ENCODE measurements at places on chromosomes 5 and 9.

GRCh38 chr5:67677422-67677970, 480.9 kb upstream of the CD180 start:
- no peak for DNase-seq

- DNase-seq, result no peak
Observed at GRCh38 chr9:13555516-13555915, 276.0 kb upstream of the MPDZ start.

- DNase-seq, result no peak
Observed at GRCh38 chr9:126829035-126829434, 24.2 kb downstream of the ZBTB43 start.

GRCh38 chr5:35476036-35476435, 141.6 kb upstream of the SPEF2 start:
- no peak for DNase-seq

GRCh38 chr9:17757816-17758215, 178.9 kb downstream of the SH3GL2 start:
- no peak for DNase-seq

- no peak for DNase-seq
Observed at GRCh38 chr9:35028341-35028740, 38.8 kb downstream of the DNAJB5 start.

DNA sequence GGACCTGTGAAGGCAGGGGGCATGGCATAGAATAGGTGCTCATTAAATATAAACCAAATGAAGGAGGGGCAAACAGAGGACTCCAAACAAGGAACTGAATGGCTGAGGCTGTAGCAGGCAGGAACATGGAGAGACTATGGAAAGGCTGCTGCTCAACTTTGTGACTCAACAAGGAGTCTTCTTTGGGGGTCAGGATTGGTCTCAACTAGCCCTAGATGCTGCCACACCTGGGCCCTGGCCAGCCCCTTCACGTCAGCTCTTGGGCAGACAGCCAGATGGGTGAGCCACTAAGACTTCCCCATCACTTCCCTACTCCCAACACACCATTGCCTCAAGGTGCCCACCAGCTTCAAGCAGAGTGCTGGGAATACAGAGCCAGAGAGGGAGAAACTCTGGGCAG, 11.0 kb downstream of the RPP25L start:
- no peak for DNase-seq

GRCh38 chr9:112331674-112331952, 1.8 kb downstream of the PTBP3 start:
- no peak for DNase-seq

DNA sequence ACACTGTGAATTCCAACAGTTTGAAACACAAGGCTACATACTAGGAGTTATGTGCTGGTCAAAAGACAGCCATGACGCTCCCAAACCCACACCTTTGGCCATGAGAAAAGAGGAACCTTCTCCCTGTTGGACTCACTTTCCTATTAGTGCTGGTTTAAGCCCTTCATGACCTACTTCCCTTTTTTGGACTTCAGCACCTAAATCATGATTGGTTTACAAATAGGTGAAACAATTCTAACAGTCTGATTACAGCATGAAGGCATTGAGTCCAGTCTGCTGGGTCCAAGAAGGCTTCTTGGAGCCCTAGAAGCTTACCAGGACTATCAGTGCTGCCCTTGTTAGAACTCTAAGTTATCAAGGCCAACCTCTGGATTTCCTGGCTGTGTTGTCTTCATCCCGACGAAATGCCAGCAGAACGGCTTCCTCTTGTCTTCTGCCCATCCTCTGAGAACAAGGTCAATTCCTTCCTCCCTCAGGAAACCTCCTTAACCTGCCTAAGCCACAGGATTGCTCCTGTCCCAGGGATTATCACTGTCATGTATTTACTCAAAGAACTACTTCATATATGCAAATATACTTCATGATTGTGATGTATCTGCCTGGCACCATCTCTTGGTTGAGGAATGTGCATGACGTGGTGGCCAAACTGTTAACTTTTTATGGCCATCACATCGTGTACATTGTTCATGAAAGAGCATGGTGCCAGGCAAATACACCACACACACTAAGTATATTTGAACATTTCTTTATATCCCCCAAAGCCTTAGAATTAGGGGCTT, 83.6 kb downstream of the ANKH start:
- no peak for DNase-seq

GRCh38 chr5:178391480-178391879, 158.9 kb upstream of the PHYKPL start:
- no peak for DNase-seq

GRCh38 chr9:34964458-34964857, 6.4 kb downstream of the PHF24 start:
- DNase-seq, result no peak

GRCh38 chr5:147400881-147401280, 109.0 kb downstream of the DPYSL3 start:
- no peak for DNase-seq

DNA sequence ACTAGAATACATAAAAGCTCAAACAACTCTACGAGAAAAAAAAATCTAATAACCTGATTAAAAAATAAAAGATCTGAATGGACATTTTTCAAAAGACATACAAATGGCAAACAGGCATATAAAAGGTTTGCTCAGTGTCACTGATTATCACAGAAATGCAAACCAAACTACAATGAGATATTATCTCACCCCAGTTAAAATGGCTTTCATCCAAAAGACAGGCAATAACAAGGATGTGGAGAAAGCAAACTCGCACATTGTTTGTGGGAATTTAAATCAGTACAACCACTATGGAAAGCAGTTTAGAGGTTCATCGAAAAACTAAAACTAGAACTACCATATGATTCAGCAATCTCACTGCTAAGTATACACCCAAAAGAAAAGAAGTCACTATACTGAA, 20.8 kb downstream of the UGT3A2 start:
- DNase-seq, result no peak

DNA sequence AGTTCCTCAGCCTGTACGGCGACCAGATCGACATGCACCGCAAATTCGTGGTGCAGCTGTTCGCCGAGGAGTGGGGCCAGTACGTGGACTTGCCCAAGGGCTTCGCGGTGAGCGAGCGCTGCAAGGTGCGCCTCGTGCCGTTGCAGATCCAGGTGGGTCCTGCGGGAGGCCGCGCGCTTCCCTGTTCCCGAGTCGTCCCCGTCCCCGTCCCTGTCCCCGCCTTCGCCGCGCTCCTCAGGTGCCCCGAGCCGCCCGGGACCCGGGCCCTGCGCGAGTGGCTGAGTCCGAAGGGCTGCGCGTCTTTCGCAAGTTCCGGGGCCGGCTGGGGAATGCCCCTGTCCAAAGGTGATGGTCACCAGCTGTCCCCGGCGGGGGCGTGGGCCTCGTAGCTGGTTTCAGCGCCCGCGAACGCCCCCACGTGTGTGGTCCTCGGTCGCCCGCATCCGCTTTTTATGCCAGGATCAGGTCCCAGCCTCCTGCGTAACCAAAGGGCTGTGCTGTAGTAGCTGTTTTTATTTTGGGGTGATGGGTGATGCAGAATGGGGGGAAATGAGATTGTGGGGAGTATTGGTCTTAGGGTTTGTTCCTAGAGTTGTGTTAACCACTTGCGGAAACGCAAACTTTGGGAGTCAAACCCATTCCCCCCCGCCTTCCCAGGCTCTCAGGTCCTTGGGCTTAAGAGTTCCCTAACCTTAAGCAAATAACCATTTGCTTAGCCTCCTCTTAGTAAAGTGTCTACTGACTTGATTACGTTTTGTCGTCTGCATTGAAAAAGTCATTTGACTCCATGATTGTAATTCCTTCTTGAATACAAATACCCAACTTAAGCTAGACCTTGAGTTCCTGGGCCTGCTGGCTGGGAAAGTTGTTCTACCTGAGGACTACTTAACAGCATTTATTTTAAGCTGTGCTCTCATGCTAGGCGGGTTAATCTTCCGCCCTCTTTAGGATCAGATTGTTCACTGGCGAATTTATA, 663 bp downstream of the ISOC1 start:
- DNase-seq, result peak; percentile 15

DNA sequence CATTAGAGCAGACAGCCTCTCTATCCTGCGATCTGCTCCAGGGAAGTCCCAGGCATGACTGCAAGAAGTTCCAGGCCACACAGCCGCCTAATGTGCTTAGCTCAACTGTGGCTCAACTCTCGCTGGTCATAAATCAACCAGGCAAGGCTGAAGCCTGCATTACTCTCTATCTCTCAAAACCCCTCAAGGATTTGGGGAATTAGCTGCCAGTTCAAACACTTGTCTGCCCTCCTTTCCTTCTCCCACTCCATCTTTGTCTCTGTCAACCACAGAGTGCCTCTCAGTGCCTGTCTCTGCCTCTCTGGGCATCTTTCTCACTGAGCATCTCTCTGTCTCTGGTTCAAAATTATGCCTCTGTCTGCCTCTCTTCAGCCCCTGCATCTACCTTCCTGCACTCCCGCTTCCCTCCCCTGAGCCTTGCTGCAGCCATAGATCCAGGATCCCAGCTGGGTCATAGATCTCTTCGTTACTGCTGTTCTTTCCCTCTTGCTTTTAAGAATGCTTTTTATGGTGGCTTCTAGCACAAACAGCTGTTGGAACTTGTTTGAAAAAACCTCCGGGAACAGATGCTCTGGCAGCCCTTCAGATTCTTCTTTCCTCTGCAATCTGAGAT, 27.9 kb upstream of the GALNT10 start:
- no peak for DNase-seq

DNA sequence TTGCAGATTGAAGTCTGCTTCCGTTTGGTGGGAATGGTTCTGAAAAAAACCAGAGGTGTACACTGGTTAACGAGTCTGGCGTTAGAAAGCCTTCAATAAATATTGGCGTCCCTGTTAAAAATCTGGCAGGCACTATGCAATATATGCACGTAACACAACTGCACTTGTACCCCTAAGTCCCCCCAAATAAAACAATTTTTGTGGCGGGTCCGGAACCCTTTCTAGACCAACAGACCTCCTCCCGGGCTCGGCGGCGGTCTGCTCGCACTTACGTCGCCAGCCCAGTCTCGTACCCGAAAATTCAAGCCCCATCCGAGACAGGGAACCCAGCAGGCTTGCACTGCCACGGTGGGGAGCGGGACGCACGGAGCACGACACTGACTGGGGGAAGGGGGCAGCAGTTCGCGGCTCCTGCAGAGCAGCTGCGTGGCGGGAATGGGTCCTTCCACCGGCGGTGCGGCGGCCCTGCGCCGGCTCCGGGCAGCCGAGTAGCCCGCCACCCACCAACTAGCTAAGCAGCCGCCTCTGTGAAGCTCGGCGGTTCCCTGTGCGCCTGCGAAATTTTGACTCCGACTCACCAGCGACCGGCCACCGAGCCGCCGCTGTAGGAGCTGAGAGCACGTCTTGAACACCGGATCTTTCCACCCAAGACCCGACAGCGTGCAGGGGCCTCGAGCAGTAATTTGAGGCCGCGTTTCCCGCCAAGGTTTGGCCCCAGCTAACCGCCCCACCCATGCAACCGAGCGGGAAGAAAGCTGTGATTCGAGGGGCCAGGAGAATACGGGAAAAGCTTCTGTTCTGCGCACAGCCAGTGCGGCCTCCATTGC, 3.9 kb downstream of the MCIDAS start:
- no peak for DNase-seq

DNA sequence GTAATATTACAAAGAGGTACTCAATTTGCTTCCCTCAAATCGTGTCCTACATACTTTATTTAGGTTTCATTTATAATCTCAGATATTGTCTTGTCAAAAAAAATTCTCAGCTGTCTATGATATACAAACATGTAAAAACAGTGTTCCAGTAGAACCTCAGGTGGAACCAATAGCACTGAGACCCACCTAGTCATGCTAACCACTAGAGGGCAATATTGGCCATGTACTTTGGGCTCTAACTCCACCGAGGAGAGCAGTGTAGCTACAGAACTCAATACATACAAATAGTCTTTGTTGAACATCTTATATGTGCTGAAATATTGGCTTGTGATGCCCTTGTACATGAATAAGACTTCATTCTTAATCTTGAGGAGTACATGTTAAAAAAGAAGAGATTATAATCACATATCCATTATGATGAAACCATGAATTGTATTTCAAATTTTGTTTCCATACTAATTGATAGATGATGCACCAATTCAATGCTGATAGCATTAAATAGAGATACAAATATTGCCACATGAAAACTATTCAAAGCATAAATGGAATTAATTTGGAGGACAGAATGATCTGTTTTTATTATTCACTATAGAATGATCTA, 71.2 kb upstream of the CNTLN start:
- no peak for DNase-seq

GRCh38 chr5:160020964-160021363, 12.0 kb downstream of the TTC1 start:
- DNase-seq, result no peak

- no peak for DNase-seq
Observed at GRCh38 chr5:60376860-60377259, 323.1 kb downstream of the DEPDC1B start.

DNA sequence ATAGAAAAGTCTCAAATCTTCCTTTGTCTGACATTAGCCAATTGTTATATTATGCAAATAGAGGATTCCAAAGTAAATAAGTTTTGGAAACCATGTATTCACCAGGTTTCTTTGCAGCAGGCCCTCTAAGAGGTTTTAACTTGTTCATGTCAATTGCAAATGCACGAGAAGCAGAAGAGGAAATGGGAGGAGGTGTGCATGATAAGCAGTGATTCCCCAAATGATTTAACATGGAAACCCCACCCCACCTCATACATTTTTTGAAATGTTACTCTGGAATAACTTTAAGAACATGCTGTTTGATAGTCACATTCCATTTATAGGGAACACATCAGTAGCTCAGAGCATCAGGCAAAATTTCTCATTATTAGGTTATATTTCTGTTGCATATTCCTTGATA, 190.7 kb downstream of the DOCK8 start:
- DNase-seq, result no peak

DNA sequence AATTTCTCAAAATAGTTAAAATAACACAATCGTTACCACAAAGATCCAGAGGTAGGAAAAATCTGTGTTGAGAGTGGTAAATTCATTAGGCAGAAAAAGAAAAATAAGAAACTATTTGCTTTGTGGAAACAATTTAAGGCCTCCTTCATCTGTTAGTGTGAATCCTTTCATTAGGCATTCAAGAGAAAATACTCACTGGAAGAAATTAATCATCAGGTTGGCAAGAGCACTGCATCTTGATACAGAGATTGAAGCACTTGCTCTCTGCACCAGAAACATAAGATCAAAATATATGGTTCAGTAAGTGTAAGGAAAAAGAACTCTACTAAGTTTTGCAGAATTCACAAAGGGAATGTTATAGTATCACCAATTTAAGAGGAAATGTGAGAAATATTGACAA, 44.4 kb downstream of the TTC39B start:
- no peak for DNase-seq

DNA sequence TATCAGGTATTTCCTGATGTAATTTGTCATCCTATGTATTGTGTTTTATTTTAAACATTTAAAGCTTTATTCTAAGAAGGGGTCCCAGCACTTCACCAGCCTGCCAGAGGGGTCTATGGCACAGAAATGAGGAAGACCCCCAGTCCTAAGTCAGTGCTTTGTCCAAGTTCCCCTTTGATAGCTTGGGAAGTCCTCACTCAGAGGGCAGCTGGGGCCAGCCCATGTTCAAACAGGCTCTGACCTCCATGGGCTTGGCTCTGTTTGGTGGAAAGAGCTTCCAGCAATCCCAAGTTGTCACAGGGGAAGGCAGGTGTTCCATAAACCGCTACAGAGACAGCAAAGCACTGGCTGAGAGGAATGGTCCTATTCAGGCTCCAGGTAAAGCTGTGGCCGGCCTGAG, 26.6 kb upstream of the AKNA start:
- DNase-seq, result no peak

GRCh38 chr5:111950660-111951059, 193.7 kb upstream of the NREP start:
- DNase-seq, result no peak

- no peak for DNase-seq
Observed at GRCh38 chr9:124675261-124676158, 95.6 kb downstream of the NR6A1 start.
